ENCODE measurements at places on chromosomes 5 and 9.

- peak; percentile 24 for DNase-seq
These were observed 106.7 kb upstream of the OSMR start for GRCh38 chr5:38739011-38739704.

DNA sequence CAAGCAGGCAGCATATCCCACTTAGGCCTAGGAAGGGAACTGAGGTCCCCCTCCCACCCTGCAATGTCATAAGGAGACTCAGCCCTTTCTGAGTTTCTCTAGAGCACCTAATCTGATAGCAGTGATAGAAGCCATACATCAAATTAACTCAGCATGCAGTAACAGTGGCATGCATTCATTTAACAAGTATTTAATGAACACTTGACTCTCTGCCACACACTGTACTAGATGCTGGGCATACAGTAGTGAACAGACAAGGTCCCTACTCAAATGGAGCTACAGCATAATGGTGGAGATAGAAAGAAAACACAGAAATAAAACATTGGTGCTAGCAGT is 58.6 kb downstream of the SLC22A5 start:
- DNase-seq = peak; percentile 49

- no peak for DNase-seq
These were observed 203.0 kb upstream of the VLDLR start for GRCh38 chr9:2418619-2419018.

- no peak for DNase-seq
These were observed 1.0 kb upstream of the TRPM3 start for GRCh38 chr9:71122421-71122820.
